ENCODE measurements at places on chromosomes 12 and 14. TPM values are rescaled to one million over a fixed set of nuclear protein-coding genes. Genes with fewer than 3 reads are reported as not detected.

Gene SCNN1A
- total RNA-seq, result 0.49 TPM

Gene CAMKK2
- total RNA-seq, result 37.4 TPM

DNA sequence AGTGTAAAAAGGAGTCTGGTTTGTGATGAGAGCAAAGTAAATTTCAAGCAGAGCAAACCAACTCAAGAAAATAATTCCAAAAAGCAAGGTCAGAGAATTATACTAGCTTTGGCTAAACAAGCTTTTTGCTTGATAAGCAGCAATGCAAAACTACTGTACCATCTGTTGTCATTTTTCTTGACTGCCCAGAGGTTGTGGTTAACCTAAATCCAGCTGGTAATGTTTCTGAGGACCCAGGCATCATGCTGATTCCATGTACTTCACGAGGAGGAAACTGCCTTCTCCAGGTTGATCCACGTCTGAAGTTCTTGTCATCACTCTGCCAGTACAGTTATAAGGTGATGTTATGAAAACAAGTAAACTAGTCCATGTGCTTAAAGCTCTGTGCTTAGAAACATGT lies 185.2 kb downstream of the ACSS3 start:
- DNase-seq, result no peak

- no peak for DNase-seq
Measured at GRCh38 chr14:37890095-37890494, 294.7 kb downstream of the TTC6 start.

GRCh38 chr12:105888696-105889095 lies 250.1 kb downstream of the NUAK1 start:
- DNase-seq, result no peak

Measured in activated CD8-positive, alpha-beta memory T cell treated with anti-CD3 and anti-CD28 coated beads, Interleukin-2, amount 10 ng/mL, durations not matched to agents 7 days and 5 days (primary cell).